Retinal pigment epithelial cell (primary cell): ENCODE measurements at places on chromosomes 6 and 20.

DNA sequence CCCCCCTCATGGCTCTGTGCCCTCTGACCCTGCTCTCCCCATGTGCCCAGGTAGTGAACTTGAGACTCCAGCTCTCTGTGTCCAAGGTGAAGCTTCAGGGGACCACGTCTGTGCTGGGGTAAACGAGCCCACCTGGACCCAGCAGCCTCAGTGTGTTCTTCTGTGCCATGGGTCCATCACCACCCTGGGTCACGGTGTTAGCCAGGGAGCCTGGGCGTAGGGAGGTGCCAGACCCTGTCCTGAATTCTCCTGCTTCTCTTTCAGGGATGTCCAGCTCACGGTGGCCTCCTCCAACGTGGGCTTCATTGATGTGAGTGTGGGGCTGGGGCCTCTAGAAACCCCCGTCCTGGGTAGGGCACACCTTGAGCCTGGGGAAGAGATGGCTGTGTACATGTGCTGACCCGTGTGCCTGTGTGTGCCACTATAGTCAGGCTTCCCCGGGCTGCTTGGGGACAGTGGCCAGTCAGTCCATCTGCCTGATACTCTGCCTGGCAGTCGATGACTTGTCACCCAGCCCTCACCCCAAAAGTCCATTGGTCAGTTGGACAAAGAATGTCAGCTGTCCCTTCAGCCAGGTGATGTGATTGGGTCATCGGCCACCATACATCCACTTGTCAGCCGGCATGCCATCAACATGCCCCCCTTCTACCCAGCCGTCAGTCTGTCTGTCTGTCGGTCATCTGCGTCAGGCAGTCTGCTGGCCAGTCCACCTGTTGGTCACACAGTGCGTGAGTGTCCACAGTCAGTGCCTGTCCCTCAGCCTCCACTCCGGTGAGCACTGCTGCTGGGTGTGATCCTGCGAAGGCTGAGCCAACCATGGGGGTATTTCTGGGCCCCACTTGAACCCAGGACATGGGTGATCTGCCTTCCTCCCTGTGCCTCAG lies 10.9 kb upstream of the BPIFB6 start:
- DNase-seq: no peak

DNA sequence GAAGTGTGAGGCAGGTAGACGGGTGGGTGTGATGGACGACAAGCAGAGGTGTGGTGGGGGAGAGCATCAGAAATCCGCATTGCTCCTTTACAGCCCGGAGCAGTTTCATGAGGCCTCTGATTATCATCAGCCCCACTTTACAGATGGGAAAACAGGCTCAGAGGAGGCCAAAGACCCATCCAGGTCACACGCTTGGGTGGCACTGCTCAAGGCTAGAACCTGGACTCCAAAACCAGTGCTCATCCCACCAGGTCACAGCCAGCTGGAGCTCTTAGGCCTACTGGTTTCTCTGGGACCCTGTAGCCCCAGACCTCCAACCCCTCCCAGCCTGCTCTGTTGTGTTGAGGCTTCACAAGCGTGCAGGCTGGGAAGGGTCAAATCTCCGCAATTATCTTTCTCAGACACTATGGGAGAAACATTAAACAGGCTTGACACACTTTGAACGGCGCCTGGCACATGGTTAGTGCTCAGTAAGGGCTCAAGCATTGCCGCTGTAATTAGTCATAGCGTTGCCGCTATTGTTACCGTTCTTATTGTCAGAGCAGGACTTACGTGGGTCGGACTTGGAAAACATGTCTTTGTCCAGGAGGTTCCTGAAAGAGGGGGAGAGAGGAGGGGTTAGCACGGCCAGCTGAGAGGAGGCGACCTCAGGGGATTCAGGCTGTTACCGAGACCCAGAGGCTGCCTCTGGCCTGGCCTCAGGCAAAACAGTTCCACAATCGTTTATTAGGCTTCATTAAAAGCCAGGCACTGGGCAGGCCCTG lies 16.6 kb downstream of the CPNE5 start:
- peak; percentile 87 for DNase-seq

DNA sequence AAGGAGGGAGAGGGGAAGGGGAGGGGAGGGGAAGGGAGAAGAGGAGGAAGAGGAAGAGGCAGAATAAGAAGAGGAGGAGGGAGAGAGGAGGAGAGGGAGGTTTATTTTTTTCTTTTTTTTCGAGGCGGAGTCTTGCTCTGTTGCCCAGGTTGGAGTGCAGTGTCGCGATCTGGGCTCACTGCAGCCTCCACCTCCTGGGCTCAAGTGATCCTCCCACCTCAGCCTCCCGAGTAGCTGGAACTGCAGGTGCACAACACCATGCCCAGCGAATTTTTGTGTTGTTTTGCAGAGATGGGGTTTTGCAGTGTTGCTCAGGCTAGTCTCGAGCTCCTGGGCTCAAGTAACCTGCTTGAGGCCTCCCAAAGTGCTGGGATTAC lies 6.1 kb upstream of the GJA10 start:
- no peak for DNase-seq

DNA sequence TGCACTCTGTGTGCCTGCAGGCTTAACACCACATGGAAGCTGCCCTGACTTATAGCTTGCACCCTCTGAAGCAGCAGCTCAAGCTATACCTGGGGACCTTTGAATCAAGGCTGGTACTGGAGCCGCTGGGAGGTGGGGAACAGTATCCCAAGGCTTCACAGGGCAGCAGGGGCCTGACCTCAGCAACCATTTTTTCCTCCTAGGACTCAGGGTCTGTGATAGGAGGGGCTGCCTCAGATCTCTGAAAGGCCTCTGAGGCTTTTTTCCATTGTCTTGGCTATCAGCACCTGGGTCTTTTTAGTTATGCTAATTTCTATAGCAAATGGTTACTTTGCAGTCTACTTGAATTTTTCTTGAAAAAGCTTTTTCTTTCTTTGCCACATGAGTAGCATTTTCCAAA lies 80.2 kb upstream of the OPRM1 start:
- no peak for DNase-seq

GRCh38 chr20:35049776-35050352 lies 42.7 kb downstream of the TRPC4AP start:
- DNase-seq: peak; percentile 53

DNA sequence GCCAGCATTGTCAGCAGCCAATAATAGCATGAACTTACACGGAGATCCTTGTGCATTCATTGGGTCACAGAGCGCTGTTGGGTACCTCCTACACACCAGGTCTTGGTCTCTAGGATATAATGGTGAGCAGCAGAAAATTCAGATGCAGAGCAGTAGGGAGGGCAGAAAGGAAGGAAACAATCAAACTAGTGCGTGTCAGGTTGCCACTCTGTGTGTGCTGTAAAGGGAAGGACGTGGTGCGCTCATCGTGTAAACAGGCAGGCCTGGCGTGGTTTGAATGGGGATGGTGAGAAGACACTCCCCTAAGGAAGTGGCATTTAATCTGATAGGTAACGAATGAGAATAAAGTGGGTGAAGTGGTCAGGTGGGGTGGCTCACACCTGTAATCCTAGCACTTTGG lies 336.4 kb downstream of the CDH26 start:
- no peak for DNase-seq

GRCh38 chr6:31438222-31438621 lies 34.8 kb downstream of the MICA start:
- no peak for DNase-seq

- no peak for DNase-seq
Measured at GRCh38 chr6:5102267-5102970, 17.3 kb downstream of the PPP1R3G start.

DNA sequence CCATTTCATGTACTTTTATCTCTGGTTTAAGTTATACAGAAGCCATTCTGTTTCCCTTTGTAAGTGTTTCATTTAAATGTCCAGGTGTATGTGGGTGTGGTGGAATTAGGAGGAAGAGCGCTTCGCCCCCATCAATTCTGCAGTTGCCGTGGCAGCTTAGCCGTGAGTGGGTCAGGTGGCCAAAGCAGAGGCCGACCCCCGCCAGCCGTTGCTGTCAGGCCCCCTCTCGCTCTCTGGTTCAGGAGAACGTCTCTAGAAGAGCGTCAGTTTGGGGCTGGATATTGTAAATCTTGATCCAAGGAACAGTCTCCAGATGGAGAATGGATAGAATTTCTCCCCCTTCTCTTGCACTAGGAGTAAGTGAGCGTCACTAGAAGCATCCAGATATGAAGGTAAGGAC lies 367.4 kb downstream of the FOXA2 start:
- no peak for DNase-seq

DNA sequence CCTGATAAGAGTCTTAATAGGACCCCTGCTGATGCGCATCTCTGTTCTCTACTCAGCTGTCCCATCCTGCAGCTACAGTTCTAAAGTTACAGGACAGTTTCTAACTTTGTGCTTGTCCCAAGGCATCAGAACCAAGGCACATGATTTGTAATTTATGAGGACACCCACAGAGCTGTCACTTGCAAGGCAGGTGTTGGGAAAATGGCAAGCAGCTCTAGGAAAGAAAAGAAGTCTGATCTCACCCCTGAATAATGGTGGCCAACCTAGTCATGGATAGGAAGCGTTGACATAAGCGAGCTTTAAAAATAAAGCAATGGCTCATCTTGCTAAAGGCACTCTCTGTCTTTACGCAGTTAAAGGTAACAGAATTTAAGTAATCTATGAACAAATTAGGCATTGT lies 127.6 kb upstream of the VGLL2 start:
- no peak for DNase-seq

- DNase-seq: no peak
Measured at GRCh38 chr20:63150911-63151531, 64.9 kb downstream of the YTHDF1 start.
